ENCODE measurements at places on chromosomes 4 and X. TPM values are rescaled to one million over a fixed set of nuclear protein-coding genes. Genes with fewer than 3 reads are reported as not detected.

DNA sequence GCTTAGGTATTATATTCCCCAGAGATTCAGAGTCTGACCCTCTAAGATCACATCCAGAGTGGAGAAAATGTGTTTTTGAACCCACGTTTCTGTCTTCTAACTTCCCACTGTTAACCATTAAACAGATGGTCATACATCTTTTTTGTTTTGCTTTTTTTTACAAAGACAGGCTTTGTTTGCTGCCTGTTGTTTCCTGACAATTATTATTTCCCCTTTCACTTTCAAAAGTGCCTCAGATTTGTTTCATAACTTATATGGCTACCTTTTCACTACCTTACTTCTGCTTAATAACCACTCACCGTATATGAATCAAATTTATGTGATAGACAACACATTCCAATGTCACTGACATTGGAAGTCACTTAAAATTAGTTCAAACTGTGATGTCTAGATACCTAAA is 142.2 kb downstream of the HS3ST1 start:
- no peaks in the 10 kb centered on the region for H3K4me1 ChIP-seq
- H3K4me3 ChIP-seq = no peak overlapping the region
- H3K27ac ChIP-seq = no peak overlapping the region
- DNase-seq = no peak
- H3K36me3 ChIP-seq = no peaks in the 10 kb centered on the region
- H3K27me3 ChIP-seq = no peaks in the 10 kb centered on the region

DNA sequence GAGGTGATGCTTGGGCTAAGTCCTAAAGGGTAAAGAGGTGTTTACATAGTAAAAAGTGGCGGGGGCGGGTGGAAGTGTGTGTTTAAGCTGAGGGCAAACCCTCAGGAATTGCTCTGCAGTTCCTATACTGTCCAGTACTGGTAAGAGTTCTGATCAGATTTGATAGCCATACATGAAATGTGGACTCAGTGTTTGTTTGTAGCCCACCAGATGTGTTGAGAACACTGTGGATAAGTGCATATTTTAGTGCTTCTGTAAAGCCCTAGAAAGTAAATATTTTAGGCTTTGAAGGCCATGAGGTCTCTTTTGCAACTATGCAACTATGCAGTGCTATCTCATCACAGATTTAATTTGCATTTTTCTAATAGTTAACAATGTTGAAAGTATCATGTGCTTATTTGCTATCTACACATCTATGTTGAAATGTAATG is 80.7 kb upstream of the EOLA2 start:
- no peaks in the 10 kb centered on the region for H3K4me1 ChIP-seq
- DNase-seq = no peak
- H3K27ac ChIP-seq = no peak overlapping the region
- no peaks in the 10 kb centered on the region for H3K27me3 ChIP-seq
- no peaks in the 10 kb centered on the region for H3K36me3 ChIP-seq

Gene PLCXD1
- total RNA-seq = 19.1 TPM

Gene PCDH7
- total RNA-seq = 0.07 TPM

Gene TEX13D
- total RNA-seq = not detected
